ENCODE measurements at places on chromosomes 1 and 21. TPM values are rescaled to one million over a fixed set of nuclear protein-coding genes. Genes with fewer than 3 reads are reported as not detected.

Gene TMEM69
- total RNA-seq, result 14.2 TPM

Gene RSPO1
- total RNA-seq, result 0.06 TPM

Gene MAGI3
- 46.0 TPM for total RNA-seq

Gene LAX1
- 0.11 TPM for total RNA-seq

Gene CITED4
- total RNA-seq, result 3.7 TPM

Gene AGT
- total RNA-seq, result 174 TPM

Gene BCAR3
- total RNA-seq, result 14.3 TPM

Gene LRRC3
- 2.4 TPM for total RNA-seq

Gene ALPL
- 35.7 TPM for total RNA-seq

Gene NUCKS1
- 254 TPM for total RNA-seq

Gene PCAT6
- total RNA-seq, result 0.88 TPM

Gene ANKRD35
- 3.7 TPM for total RNA-seq

Gene ADAMTS5
- total RNA-seq, result 20.1 TPM

Gene IFNLR1
- 0.59 TPM for total RNA-seq

Gene ARHGAP30
- 2.1 TPM for total RNA-seq

Gene VAMP4
- total RNA-seq, result 37.9 TPM

Gene MR1
- 13.7 TPM for total RNA-seq

Gene FGR
- 8.5 TPM for total RNA-seq

Gene RO60
- 133 TPM for total RNA-seq

Gene DTL
- total RNA-seq, result 12.1 TPM

Gene HSD11B1
- 0.40 TPM for total RNA-seq

Gene TCHH
- total RNA-seq, result 0.10 TPM

Gene IGSF5
- total RNA-seq, result 5.3 TPM

Gene OR2W3
- total RNA-seq, result 4.8 TPM

Gene SPRR3
- total RNA-seq, result not detected

Gene PTGER3
- 54.3 TPM for total RNA-seq

Gene NECAP2
- total RNA-seq, result 96.6 TPM

Gene PGLYRP4
- total RNA-seq, result not detected

Gene AIM2
- 2.8 TPM for total RNA-seq

Gene GPR161
- total RNA-seq, result 20.6 TPM

Gene TMEM81
- 1.9 TPM for total RNA-seq

Gene TMEM201
- total RNA-seq, result 7.2 TPM

Gene FABP3
- 77.1 TPM for total RNA-seq

Gene CFHR3
- 0.30 TPM for total RNA-seq

Gene TNFRSF18
- total RNA-seq, result 0.22 TPM

Gene BNIPL
- 0.20 TPM for total RNA-seq

Gene FCRLB
- total RNA-seq, result 2.4 TPM

Gene KRTAP19-7
- total RNA-seq, result not detected

Gene CASQ2
- 1.5 TPM for total RNA-seq

Gene ADAMTS4
- 30.4 TPM for total RNA-seq

Gene F13B
- not detected for total RNA-seq

Gene PDC
- total RNA-seq, result not detected

Gene CFAP107
- total RNA-seq, result 0.69 TPM

Gene CHAF1B
- total RNA-seq, result 3.6 TPM

Gene FAAP20
- 27.3 TPM for total RNA-seq

Gene HTR6
- 0.22 TPM for total RNA-seq
